ENCODE measurements at places on chromosomes 5 and 9.
A peak's percentile ranks its signal among the peaks of the same experiment; 100 is the strongest.

DNA sequence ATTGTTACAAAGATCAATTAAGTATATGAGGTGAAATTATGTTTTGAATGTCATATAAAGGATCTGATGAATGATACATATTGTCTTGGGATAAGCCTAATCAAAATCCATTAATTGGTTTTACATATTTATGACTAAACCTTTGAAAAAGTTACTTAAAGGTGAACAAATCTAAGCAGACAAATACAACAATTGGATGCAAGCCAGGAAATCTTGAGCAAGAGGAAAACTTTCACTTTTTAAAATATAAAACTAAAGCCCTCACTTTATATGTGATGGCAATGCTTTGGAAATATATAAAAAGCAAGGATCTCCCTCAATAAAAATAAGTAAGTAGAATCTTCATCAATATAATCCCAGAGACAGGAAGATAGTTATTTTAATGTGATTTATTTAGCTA is 80.1 kb downstream of the EDIL3 start:
- DNase-seq = no peak

GRCh38 chr5:1479581-1480188 is 34.4 kb upstream of the SLC6A3 start:
- peak; percentile 17 for DNase-seq

- DNase-seq = no peak
Measured at GRCh38 chr9:98226957-98227356, 28.5 kb downstream of the TBC1D2 start.

- no peak for DNase-seq
Measured at GRCh38 chr5:172172912-172173563, 15.0 kb downstream of the STK10 start.

- no peak for DNase-seq
Measured at GRCh38 chr9:134293611-134294152, 32.6 kb upstream of the RXRA start.

- peak; percentile 17 for DNase-seq
Measured at GRCh38 chr5:103674251-103674650, 111.7 kb upstream of the NUDT12 start.

DNA sequence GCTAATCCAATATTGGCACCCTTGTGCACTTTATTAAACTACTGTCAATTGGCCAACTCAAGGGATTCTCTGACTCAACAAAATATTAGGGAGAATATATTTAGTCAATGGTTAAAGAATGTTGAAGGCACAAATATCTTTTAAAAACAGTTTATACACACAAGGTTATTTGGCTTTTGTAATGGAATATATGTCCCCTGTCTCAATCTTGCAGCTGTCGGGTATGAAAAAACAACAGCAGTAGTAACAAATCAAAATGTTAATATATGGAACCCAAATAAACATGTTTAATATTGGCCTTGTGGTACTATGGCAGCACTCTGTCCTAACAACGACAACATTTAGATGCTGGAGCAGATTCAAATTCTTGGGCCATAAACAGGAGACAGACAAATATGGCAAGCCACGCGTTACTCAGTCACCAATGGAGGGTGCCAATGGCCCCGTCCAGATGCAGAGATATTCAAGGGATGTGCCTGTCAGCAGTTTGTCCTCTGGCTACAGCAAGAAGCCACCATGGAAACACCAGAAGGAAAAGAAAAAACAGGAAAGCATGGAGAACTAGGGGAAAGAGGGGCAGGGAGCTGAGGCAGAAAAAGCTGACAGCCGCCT is 342.0 kb downstream of the NDUFS4 start:
- no peak for DNase-seq

- DNase-seq = no peak
Measured at GRCh38 chr9:131279196-131279862, 3.0 kb upstream of the FAM78A start.

DNA sequence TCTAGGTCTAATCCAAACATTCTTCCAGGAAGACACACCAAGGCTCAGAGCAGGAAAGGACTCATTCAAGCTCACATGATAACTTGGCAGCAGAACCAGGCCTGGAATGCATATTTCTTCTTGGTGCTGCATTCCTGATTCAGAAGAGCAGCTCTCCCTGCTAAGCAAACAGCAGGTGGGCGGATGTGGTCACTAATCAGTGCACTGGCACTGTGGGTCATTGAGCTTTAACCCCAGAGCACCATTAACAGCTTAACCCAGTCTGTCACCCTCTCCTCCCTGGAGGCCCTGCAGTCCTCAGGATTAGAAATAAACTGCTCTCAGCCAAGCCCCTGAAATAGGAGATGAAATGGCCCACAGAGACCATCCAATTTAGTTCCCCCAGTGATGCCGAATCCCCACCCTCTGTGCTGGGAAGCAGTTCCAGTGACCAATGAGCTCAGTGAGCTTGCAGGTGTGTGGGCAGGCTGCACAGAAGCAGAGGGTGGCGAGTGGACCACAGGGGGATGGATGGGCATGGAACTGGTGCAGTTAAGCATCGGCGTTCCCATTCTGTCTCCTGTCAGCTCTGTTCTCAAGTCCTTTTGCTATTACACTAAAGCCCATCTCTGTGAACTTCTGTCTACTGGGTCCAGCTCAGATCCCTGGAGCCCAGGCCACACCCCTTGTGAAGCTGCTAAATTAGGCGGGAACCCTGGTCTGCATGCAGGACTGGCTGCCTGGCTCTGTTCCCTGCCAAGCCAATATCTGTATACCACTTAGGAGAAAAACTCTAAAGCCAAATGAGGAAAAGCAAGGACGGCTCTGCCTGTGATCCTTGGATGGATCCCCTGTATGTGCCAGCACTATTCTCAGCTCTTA is 16.6 kb upstream of the MEGF9 start:
- peak; percentile 93 for DNase-seq

GRCh38 chr5:96338624-96339415 is 94.2 kb downstream of the PCSK1 start:
- no peak for DNase-seq

GRCh38 chr5:39654715-39655114 is 229.9 kb upstream of the DAB2 start:
- no peak for DNase-seq

DNA sequence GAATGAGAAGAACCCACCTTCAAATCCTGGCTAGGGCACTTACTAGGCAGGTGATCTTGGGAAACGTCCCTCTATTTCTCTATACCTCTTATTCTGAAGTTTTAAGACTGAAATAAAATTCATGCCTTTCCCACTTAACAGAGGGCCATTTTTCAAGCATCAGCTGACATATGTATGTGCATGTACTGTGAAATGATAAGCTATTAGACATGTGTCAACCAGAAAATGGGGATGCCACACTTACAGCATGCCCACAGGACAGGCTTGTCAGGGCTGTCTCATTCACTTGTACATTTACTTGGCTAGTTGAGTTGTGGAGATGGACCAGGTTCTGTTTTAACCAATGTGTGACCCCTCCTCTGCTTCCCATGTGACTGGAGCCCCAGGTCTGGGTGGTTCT is 78.5 kb downstream of the C9orf152 start:
- no peak for DNase-seq

DNA sequence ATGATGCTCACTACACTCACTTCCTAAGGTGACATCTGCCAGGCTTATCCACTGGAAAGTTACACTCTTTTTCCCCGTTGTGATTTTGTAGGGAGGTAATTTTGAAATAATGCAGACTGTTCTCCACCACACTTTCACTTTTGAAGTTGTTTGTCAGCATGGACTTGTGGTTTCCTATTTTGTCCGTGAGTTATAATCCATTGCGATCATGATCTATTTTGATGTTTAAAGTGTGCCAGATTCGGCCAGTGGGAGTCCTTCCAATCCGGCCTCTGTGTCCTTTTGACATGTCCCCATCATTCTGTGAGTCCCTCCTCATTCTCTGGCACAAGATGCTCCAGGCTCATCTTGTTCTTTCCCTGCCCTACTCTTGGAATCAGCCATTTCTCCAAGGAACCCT is 211.3 kb upstream of the KLF4 start:
- DNase-seq = no peak

Data from astrocyte of the spinal cord (primary cell).